ENCODE measurements at places on chromosomes 3 and 15.
A peak's percentile ranks its signal among the peaks of the same experiment; 100 is the strongest.

DNA sequence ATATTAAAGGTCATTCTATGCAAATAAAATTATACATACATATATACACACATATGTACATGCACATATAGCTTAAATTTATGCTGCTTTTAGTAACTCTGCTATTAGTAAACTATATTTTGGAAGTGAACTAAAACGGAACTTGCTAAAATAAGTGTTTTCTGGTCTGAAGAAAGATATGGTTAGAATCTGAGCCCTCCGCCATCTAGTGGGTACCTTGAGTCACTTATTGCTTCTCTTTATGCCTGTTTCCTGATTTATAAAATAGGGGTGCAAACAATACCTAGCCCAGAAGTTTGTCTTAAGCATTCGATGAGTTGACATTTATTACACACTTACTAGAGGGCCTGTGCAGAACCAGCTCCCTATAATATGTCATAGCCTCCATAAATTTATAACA is 255.7 kb downstream of the CNTN6 start:
- DNase-seq = no peak

- no peak for DNase-seq
These were observed 16.3 kb downstream of the RPS27L start for GRCh38 chr15:63140936-63141335.

DNA sequence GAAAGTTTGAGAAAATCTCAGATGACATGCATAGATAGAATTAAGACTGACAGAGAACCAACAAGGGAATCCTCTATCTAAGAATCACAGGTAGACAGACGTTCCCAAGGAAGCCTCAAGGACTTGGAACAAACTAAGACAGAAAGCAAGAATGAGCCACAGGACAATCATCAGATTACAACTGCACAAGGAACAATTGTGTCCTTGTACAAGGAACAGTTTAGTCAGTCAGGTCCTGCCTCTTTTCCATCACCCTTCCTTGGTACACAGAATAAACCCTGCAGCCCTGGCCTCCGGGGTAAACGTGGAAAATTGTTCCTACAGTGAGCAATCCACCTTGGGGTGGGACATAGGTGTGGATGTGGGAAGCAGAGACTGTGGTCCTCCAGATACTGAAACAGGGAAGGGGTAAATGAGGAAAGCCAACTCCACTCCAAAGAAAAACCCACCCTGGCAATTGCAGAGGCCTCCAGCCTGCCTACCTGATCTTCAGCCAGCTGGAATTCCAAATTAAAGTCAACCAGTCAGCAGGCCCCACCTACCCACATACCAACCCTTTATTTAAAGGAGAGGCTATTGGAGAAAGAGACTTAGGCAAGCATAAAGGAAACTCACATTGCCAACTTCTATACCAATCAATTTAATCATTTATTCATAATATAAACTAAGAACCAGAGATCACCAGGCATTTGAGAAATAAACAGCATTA is 73.4 kb downstream of the ULK4 start:
- DNase-seq = no peak

DNA sequence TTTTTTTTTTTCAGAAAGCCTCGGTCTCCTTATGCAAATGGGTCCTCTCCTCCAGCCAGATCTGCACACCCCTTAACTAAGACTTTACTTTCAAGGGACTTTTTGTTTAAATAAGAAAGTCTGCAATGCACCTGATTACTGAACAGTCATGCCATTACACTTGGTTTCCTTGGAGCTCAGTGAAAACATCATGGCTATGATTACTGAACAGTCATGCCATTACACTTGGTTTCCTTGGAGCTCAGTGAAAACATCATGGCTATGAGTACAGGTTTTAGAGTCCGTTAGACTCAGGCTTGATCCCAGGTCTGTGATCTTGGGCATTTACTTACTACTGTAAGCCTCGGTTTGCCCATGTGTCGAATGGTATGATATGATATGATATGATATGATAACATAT is 10.1 kb downstream of the ENTPD3 start:
- DNase-seq = no peak

DNA sequence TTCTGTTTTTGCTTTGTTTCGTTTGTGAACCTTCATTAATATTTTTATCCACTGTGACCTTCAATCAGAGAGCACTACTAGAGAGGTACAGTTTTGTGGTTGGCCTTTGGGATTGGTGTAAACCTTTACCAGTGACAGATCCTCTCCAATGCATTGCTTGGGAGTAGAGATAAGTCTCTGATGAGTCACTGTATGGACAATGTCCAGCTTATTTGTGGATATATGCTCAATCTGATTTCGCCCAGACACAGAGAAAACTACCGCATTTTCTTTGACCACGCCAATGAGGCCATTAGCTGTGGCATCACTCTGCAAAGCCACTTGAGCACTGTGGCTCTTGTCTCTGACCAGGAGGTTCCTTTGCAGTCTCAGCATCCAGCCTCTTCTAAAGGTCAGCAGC is 964.7 kb downstream of the TUSC7 start:
- no peak for DNase-seq

GRCh38 chr3:58572634-58573230 is 4.5 kb downstream of the FAM107A start:
- no peak for DNase-seq

GRCh38 chr15:101058735-101059134 is 139.6 kb downstream of the LRRK1 start:
- no peak for DNase-seq

DNA sequence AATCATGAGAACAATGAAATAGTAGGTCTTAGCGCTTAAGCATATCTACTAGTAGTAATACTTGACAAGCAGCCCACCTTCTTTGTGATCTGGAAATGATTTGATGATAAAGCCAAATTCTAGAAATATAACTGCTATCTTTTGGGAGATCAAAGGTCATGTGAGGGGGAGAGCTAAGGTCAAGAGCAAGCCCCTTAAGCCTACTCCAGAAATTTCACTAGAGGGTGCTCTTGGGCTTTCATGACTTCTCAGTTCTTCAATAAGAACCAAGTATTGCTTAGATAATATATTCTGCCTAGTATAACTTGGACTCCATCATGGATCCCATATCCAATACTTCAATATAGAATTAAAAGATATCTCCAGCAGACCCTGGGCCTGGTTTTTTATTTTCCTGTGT is 319.6 kb downstream of the ZBTB20 start:
- no peak for DNase-seq

GRCh38 chr3:181212271-181212670 is 222.7 kb upstream of the DNAJC19 start:
- no peak for DNase-seq

GRCh38 chr3:148373961-148374360 is 323.7 kb upstream of the AGTR1 start:
- no peak for DNase-seq

GRCh38 chr3:135229018-135229495 is 434.0 kb downstream of the EPHB1 start:
- DNase-seq = no peak

- DNase-seq = no peak
These were observed 92.1 kb upstream of the CHD2 start for GRCh38 chr15:92807971-92808571.

DNA sequence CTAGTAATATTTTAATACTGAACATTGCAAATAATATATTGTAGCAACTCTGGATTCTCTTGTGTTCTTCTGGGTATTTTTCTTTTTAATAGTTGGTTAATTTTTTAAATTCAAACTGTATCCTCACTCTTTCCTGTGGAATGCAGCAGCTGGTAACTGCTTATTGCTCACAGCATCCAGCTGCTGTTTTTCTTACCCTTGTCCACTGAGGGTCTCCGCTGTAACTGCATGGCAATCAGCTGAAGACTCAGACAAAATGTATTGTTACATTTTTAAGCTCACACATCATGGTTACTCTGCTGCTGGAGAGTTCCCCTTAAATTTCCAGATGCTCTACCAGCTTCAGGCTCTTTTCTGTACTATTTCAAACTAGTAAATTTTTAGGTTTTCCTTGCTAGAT is 227.6 kb downstream of the MBNL1 start:
- DNase-seq = no peak

- no peak for DNase-seq
These were observed 325.1 kb upstream of the THBS1 start for GRCh38 chr15:39255760-39256159.

DNA sequence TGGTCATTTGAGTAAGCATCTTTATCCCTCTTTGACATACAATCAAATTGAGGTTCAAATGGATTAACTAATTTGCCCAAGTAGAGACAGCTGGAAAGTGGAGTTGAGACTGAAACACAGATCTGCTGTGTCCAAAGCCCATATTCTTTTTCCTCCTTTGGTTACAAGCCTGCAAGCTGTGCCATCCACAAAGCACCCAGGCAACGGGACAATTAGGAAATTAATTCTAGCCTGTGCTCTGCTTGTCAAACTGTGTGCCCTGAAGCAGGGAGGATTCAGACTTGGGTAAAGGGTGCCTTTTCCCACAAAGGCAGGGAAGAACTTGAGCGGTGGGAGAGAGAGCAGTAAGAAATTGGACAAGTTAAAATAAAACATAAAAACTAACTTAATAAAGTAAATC is 127.9 kb downstream of the DTWD1 start:
- DNase-seq = no peak

DNA sequence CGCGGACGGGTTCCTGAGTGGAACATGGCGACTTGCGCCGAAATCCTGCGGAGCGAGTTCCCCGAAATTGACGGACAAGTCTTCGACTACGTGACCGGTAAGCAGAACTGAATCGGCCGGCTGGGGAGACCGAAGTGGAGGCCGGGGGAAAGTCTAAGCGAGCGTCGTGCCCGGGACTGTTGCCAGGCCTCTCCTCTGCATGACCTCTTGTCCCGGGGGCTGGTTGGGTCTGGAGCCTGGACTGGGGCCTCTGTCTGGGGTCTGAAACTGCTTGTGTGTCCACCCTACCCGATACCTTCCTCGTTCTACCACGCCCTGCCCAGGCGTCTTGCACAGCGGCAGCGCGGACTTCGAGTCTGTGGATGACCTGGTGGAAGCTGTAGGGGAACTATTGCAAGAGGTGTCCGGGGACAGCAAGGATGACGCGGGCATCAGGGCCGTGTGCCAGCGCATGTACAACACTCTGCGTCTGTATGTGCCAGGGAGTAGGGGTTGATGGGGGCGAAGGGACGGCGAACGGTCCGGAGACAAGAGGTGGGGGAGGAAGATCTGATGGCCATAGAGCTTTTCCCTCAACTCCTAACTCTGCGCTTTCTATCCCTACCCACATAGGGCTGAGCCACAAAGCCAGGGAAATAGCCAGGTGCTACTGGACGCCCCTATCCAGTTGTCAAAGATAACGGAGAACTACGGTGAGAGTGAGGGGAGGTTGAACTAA is at the start of gene ABCF3:
Gene ABCF3, plus strand, starts transcription at position 16 of the 718 bp plus-strand sequence. Its CDS starts 9 bp downstream, at position 25.
- DNase-seq = no peak

- DNase-seq = peak; percentile 55
These were observed 1.6 kb downstream of the RFTN1 start for GRCh38 chr3:16511681-16512434.

DNA sequence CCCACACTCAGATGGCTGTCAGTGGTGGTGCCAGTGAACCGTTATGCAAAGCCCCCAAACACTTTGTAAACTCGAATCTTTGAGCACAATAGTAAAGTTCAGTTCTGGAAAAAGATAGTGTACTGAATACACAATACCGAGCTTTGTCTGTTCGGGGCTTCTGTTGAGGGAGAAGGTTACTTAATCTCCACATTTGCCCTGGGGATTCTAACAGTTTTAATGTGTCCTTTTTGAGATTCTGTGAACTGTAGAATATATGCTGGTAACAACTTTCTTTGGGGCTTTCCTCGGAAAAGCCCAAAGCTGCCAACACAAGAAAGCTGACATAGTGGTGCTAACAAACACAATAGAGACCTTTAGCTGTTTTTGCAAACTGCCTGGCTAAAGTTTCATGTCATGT is 686.5 kb downstream of the ROBO1 start:
- DNase-seq = no peak

- no peak for DNase-seq
These were observed 141.9 kb downstream of the NSMCE3 start for GRCh38 chr15:29127506-29128430.

- no peak for DNase-seq
These were observed 236.9 kb upstream of the IL12A start for GRCh38 chr3:159751752-159752151.

DNA sequence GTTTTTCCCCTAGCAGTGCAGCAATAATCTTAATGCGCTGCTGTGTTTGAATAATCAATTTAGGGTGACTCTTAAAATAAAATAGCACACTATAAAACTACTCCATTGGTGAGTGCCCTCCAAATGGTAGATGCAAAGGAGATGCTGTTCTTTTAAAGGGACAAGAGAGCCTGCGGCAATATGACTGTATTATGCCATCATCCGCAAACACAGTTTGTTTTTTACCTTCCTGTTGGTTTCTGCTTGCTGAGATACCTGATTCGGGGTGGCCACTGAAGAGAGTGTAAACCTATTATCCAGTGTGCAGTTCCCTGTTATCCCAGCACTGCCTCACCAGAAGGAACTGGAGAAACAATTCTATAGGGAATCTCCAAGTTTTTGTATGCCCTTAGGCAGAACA is 523.1 kb upstream of the TGFBR2 start:
- no peak for DNase-seq

DNA sequence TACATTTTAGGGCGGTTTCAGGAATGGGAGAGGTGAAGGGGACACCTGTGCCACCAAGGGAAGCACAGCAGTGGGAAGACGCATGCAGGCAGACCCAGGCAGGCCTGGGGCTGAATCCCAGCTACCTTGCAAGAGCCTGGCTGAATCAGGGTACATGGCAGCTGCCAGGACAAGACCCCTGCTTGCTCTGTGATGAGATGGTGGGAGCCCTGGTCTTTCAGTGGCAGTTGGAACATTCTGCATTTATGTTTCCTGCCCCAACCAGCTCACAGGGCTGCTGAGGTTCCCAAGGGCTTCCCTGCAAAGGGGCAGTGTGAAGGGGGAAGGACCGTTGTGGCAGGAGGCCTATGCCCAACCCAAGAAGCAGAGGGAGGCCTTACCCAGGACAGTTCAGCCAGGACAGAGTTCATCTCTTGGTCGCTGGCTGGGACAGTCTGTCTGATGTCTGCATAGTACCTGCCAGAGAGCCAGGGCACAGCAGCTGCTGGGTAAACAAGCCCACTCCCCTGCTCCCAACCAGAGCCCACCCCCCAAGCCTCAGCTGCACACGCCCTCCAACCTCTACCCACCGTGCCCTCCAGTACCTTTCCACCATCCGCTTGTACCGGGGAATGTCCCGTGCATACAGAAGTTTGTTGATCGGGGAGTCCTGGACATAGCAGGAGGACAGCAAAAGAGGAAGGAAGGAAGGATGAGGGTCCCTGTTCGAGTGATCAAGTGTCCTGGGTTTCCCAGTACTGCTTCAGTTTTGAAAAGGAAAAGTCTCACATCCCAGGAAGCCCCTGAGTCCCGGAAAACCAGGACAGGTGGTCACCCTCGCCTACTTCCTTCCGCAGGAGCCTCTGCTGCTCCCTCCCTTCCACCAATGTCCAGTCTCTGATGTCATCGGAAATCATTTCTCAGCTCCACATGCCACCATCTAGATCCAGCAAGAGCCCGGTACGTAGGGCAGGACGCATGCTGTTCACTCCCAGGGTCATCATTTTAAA is 23.1 kb downstream of the PLXNB1 start:
- no peak for DNase-seq

DNA sequence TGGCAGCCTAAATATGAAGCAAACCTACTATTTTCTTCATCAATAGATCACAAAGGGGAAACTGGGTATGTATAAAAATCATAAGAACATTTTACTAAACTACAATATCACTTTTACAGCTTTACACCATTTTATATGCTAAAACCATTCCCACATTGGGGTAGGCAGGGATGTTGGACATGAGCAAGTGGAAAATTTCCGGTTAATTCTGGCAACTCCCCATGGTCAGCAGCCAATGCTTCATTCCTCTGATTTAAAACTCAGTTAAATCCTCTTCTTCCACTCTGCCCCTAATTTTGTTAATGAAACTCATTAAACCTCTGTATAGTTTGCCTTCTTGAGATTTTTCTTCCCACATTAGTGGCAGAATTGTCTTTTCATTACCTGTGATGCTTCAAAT is 552.5 kb upstream of the NECTIN3 start:
- DNase-seq = no peak
